ENCODE measurements at places on chromosomes 6 and 20.

GRCh38 chr6:112957536-112957916 lies 610.4 kb downstream of the RFPL4B start:
- no peak for DNase-seq

DNA sequence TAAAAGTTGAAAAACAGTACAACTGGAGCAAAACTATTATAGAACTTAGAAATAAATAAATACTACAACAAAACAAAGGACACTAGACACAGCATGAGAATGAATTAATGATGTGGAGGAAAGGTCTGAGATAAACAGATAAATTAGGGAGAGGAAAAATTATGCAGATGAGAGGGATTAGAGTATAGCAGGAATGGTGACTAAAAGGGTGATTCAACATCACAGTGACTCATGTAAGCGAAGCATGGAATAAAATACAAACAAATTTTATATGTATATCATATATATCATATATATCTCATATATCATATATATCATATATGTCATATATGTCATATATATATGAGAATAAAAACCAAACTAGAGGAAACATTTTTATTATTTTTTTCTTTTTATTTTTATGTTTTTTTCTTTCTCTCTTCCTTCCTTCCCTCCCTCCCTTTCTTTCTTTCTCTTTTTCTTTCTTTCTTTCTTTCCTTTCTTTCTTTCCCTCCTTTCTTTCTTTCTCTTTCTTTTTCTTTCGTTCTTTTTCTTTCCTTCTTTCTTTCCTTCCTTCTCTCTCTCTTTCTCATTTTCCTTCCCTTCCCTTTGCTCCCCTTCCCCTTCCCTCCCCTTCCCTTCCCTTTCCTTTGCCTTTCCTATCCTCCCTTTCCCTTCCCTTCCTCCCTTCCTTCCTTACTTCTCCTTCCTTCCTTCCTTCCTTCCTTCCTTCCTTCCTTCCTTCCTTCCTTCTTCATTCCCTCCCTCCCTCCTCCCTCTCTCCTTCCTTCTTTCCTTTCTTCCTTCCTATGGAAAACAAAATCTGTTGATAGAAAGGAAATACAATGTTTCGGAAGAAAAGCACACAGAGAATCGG lies 1014.6 kb downstream of the GRIK2 start:
- no peak for DNase-seq

DNA sequence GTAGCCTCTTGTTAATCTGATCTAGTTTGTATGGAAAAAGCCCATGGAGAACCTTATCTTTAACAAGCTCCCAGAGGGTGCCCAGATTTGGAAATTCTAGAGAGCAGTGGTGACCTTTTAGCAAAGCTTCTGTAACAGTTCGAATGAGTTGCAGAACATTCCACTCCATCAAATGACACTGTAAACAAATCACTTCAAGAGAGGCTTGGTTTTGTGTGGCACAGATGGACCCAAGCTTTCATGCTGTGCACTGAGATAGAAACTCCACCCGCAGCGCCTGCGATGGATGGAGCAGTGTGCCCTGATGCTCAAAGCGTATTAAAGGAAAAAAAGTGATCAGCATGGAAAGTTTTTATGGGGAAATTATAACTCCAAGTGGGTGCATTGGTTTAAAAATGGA lies 55.1 kb upstream of the ISM1 start:
- DNase-seq: no peak

GRCh38 chr6:147873816-147874215 lies 365.3 kb downstream of the SAMD5 start:
- no peak for DNase-seq

GRCh38 chr6:145155411-145155810 lies 579.9 kb downstream of the EPM2A start:
- no peak for DNase-seq

- no peak for DNase-seq
Measured at GRCh38 chr6:158843751-158844683, 24.8 kb upstream of the EZR start.

GRCh38 chr6:28326371-28326948 lies 9.5 kb downstream of the ZSCAN31 start:
- DNase-seq: no peak

GRCh38 chr6:77401231-77401630 lies 62.1 kb downstream of the HTR1B start:
- no peak for DNase-seq
